ENCODE measurements at places on chromosomes 1 and 21.
A peak's percentile ranks its signal among the peaks of the same experiment; 100 is the strongest.

- no peak for DNase-seq
Measured at GRCh38 chr1:178465011-178465410, 31.8 kb downstream of the CLEC20A start.

DNA sequence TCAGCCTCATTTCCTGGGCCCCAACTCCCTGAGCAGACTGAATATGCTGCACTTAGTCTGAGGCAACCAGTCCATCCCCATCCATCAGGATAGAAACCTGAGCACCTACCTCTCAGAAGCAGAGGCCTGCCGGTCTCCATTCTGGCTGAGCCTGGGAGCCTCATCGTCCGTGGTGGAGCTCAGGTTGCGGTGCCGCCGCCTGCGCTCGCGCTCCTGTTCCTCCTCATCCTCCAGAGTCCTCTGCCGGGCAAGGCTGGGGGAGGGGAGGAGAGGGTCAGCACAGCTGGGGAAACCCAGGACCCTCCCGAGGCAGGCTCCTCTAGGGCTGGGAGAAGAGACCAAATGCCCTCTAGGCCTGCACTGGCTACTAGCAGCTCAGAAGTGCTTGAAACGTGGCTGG is 10.1 kb downstream of the LAD1 start:
- DNase-seq, result no peak

DNA sequence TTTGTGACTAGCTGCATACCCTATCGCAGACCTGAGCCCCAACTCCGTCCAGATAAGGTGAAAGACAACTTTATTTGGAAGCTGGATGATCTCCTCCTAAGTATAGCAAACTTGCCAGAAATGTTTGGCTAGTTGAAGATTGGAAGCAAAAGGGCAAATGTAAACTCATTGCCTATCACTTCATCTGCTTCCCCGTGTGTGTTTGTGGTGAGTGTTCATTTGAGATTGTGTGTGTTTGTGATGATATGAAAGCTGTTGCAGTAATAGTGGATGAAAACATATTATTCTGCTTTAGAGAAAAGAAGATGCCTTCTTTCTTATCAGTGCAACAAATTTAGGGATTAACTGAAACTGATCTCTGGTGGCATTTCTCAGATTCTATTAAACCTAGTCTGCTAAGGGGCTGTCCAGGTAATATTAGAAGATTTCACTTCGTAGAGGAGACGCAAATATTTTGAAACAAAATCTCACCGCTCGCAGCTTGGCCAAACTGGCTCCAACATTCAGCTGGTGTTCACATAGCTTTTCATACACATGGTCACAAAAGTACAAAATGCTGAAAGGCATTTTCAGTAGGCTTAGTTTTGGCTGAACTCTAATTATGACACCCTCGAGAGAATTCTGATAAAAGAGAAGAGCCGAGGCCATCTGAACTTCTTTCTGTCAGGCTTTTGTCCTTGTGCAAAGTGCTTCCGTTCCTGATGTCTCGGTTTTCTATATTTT is 1.1 kb downstream of the TBX19 start:
- DNase-seq, result no peak

- DNase-seq, result no peak
Measured at GRCh38 chr1:62528015-62528414, 69.3 kb upstream of the ANGPTL3 start.

GRCh38 chr21:45644041-45644906 is 749 bp downstream of the PCBP3 start:
- peak; percentile 53 for DNase-seq

- no peak for DNase-seq
Measured at GRCh38 chr1:230351514-230351913, 74.6 kb downstream of the PGBD5 start.

DNA sequence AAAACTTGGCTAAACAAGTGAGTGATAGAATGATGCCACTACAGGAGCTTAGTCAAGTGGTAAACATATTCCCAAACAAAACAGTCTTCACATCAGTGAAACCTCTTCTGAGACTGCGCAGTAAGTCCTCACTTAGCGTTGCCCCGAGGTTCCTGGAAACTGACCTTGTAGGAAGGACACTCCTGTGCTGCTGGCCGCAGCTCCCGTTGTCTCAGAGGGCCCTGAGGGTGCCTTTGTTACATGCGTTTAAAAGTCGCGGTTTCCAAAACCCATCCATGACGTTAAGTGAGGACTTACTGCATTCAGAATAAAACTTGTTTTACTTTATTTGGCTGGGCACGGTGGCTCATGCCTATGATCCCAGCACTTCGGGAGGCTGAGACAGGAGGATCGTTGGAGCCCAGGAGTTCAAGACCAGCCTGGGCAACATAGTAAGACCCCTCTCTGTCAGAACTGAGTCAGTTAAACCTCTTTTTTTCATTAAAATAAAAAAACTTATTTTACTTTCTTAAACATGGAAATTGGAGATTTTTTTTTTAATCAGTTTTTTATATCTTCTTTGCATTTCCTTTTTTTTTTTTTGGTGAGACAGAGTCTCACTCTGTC is 36.0 kb upstream of the DIP2A start:
- no peak for DNase-seq

- peak; percentile 57 for DNase-seq
Measured at GRCh38 chr1:99766378-99766800, at the start of gene FRRS1. Gene FRRS1 (minus strand): TSS chr1:99766635. CDS start chr1:99748768, 17,867 bp downstream.

DNA sequence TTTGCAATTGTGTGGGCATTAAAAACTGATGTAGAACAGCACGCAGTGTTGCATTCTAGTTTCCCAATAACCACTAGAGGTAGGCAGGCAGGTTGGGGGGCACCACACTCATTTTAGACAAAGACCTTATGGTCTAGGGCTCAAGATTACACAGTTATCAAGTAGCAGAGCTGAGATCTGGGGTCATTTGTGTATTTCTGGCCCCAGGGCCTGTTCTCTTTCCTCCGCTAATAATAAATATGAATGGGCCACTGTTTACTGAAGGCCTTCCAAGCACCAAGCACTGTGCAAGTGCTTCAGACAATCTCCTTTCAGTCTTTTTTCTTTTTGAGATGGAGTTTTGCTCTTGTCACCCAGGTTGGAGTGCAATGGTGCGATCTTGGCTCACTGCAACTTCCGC is 23.9 kb downstream of the LDLRAD2 start:
- DNase-seq, result no peak

DNA sequence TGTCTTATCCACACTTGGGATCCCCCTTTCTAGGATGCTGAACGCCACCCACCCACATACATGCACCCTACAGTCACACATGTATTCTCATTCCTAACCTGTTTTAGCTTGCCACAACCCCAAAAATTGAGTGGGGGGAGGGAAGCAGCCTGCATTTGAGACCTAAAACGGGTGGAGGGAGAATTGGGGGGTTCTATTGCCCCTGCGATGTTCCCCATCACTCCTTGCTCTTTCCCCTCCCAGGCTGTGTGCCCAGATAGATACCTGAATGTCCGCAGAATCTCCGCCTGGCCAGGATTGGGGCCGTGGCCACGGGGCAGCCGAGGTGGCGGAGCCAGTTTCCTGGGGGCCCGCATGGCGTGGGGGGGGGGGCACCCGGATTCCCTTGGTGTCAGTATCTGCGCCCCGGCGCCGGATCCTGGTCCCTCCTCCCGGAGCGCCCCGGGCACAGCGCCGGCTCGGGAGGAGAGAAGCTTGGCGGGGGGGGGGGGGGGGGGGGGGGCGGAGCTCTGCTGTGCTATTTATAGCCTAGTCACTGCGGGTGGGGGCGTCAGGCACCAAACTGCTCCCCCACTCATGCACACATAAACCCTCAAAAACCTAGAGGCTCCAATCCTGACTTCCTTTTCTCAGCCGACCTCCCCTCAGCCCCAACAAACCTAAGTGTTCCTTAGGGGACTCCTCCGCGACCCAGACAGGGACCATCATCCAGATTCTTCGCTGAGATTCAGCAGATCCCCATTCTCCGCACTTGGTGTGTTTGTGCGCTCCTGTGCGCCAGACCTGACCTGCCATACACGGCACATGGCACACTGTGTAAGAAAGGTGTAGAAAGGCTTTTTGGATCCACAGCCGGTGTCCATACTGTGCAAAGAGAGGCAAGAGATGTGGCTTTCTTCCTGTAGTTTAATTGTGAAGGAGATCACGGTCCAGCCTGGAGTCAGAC is 1.9 kb downstream of the ANKRD34A start:
- DNase-seq, result peak; percentile 55

GRCh38 chr1:170959385-170959784 is 24.1 kb downstream of the MROH9 start:
- DNase-seq, result no peak

DNA sequence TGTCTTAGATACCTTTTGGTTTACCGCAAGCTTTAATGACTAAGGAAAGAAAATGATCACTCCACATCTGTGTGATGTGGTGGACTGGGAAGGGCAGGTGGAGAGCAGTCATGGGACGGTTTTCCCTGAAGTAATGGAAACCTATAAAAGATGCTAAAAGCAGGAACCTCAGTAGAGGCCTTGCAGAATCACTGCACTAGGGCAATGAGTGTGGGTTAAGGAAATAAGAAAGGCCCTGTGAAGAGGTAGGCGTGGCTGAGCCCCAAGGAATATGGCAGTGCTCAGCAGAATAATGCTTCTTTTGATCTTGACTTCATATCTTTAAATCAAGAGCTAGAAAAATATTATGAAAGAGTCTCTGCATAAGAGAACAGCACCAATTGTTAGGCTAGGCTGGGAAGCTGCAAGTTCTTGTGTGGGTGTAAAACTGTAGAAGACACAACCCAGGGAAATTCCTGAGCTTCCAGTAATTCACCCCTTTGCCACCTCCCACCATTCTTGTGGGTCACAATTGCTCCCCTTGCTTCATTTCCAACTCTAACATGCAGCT is 49.9 kb downstream of the CLCA4 start:
- DNase-seq, result no peak

DNA sequence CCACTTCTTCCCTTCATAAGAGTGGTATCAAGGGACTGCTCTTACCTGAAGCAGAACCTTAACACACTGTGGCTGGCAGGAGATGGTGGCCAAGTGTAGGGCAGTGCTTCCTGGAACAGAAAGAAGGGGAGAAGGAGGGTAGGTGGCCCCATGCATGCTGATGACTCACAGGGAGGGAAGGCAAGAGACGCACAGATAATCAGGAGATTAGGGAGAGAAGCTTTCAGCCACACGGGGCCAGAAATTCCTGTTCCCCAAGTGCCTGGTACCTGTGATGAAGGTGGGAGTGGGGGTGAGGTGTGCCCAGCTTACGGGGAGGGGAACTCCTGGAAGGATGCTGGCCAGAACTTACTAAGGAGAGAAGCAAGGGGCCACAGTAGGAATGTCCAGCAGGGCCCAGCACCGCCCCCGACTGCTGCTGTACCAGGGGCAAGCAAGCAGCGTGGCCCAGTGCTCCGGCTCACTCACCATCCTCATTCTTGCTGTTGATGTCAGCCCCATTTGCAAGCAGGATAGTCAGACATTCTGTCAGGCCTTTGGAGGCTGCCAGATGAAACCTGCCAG is 7.7 kb downstream of the ANKRD35 start:
- no peak for DNase-seq

- DNase-seq, result no peak
Measured at GRCh38 chr21:34535886-34536285, 23.9 kb upstream of the KCNE1 start.

GRCh38 chr21:31580866-31581276 is 78.6 kb upstream of the SOD1 start:
- peak; percentile 84 for DNase-seq

DNA sequence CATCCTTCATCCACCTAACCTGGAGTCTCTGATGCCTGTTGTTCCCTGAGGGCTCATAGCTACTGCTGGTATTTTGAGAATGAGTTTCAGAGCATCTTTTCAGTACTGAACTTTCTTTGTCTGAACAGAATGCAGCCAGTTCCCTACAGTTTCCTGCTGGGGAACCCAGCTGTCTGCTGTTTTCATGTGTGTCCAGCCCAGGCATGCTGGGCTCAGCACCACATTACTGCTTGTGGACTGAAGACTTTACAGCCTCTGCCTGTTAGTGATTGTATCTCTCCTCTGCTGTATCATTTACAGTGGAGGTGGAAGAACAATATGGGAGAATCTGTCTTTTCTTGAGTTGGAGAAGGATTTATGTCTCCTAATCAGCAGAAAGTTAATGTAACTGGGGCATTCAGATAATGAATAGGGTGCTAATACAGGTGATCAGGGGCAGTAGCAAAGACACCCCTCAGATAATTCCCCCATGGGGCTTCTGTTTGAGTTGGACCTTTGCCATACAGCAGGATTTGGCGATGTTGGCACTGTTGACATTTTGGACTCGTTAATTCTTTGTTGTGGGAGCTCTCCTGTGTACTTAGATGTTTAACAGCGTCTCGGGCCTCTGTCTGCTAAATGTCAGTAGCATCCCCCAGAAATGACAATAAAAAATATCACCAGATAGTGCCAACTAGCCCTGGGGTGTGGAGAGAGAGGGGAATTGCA is 207.7 kb downstream of the HHAT start:
- no peak for DNase-seq

- DNase-seq, result no peak
Measured at GRCh38 chr1:90246069-90246468, 251.2 kb downstream of the ZNF326 start.

DNA sequence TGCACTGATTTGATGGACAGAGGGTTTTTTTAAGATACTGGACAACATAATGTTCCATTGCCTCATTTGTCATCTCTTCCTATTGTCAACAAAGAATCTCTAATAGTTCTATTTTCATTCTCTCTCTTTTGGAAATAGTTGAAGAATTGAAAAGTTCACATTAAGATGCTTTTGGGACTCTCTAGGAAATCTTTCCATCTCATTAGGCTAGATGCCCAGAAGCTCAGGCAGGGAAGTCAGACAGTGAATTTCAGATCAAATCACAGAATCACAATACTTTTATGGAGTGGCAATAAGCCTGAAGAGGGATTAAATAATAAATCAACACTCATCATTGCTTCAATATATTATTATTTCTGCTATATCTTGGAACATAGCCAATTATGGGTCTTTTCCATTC is 29.2 kb downstream of the NEGR1 start:
- DNase-seq, result no peak

GRCh38 chr1:31637915-31638673 is 6.6 kb downstream of the PEF1 start:
- no peak for DNase-seq

DNA sequence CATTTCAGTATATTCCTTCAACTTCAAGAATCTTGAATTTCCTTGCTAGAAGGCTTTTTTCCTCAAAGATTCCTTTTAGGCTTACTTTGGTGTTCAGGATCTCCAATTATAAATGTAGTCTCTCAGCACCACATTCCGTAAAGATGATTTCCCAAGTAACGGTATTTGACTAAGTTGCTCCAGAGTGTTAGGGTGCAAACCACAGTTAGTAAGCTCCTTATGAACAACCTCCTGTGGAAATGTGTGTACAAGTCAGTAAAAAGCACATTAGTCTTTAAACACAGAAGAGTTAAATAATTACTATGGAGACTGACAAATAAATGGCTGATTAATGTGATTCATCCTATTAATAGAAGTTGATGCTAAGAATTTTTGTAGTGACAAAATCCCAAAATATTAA is 10.3 kb downstream of the DONSON start:
- no peak for DNase-seq

GRCh38 chr1:85984636-85985035 is 171.9 kb downstream of the COL24A1 start:
- no peak for DNase-seq

DNA sequence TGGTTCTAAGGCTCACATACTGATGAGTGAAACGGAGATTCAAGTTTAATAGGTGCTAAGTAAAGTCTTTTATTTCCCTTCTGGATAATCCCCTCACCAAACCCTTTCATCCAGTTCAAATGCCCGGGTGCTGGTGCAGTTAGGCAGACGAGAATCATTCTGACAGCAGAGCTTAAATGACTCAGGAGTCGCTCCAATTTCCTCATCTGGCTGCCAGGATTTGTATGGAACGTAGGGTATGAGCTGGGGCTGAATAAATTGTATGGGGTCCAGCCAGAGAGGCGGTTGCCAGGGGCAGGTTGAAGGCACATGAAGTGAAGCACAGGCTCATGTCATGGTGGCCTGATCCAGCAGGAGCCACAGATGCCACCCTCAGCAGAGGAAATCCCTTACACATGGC is 76.0 kb downstream of the PAPPA2 start:
- DNase-seq, result no peak
